ENCODE measurements at places on chromosomes 1 and 21. TPM values are rescaled to one million over a fixed set of nuclear protein-coding genes. Genes with fewer than 3 reads are reported as not detected.

DNA sequence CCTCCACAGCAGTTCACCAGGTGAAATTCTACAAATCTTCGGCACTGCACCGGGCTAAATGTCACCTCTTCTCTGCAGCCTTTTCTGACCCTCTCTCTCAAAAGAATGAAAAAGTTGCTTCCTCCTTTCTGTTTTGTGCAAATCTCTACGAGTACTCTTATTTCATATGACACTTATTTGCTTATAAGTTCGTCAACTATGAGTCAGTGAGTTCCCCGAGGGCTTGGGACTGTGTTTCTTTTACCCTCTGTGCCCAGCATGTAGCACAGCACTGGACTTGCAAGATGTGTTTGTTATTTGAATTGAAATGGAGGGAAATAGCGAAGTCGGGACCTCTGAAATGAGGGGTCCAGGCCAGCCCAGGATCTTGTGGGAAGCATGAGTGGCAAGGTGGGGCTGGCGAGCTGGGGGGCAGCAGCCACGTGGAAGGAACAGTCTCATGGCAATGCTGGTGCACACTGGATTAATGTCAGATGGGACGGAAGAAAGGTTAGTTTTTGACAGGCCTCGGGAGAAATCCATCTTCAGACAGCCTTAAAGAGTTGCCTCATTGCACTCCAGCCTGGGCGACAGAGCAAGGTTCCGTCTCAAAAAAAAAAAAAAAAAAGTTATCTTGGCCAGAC lies 6.2 kb downstream of the SLC6A9 start:
- no peak for DNase-seq

DNA sequence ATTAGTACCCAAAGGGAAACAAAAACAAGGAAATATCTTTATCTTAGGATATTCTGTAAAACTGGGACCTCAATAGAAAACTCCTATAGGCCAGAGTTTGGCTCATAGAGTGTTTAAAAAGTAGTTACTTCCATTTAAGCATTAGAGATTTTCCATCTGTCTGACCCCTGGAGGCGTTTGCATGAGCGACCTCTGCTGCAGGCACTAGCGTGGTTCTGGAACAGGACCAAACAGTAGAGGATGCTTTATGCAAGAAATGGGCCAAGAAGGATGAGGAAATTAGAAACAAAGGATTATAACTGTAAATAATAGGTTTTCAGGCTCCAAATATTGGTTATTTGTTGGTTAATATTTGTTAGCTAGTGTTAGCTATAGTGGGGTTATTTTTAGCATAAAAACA lies 5.7 kb downstream of the ZBTB40 start:
- DNase-seq, result no peak

- no peak for DNase-seq
Observed at GRCh38 chr1:111735858-111736544, 3.2 kb downstream of the INKA2 start.

- DNase-seq, result no peak
Observed at GRCh38 chr1:196059210-196059609, 549.0 kb downstream of the KCNT2 start.

- no peak for DNase-seq
Observed at GRCh38 chr21:28429161-28429560, 563.5 kb downstream of the LTN1 start.

GRCh38 chr1:117051224-117052064 lies 8.7 kb upstream of the TTF2 start:
- no peak for DNase-seq

DNA sequence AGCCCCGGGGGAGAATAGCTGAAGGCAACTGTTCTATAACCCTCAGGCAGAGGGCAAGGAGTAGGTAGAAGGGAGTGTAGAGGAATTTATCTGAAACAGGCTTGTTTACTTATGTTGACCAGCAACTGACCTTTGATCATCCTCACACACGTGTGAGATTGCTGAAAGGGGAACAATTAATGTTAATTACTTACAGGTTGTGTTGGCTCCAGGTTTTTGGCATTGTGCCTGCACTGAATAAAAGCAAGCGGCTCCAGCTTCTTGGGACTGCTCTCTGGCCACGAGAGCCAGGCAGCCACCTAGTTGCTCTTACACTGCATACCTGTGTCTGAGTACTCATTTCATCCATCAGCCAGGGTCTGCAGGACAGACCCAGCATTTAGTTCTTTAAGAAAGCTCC lies 41.3 kb upstream of the ARHGEF10L start:
- no peak for DNase-seq

DNA sequence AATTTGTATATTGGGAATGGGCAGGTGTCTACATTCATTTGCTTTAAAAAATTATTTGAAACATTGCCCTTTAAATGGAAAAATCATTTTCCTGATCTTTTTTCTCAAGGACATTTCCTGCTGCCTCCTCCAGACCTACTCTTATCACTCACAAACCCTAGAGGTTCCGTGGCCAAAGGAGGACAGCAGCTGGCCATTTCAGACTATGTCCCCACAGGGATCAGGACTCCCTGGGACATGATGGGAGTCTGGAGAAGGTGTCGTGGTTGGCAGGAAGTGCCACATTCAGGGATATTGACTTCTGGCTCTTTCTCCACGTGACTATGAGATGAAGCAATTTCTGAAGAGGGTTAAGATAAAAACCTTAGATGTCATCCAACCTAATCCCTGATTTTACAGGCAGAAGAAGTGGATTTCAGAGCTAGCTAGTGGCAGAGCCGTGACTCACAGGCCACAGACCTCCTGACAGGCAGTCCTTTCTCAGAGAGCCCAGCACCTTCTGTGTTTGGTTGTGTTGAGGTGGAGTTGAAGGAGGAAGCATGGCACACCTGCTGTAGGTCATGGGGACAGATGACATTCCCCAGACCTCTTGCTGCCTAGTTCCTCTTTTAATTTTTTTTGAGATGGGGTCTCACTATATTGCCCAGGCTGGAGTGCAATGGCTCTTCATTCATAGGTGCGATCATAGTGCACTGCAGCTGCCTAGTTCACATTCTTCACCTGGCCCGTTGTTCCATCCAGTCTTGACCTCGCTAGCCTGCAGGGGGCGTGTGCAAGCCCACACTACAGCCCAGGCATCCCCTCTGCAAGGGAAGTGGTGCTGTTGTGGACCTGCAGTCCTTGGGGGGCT lies 25.5 kb upstream of the IL10 start:
- DNase-seq, result no peak

DNA sequence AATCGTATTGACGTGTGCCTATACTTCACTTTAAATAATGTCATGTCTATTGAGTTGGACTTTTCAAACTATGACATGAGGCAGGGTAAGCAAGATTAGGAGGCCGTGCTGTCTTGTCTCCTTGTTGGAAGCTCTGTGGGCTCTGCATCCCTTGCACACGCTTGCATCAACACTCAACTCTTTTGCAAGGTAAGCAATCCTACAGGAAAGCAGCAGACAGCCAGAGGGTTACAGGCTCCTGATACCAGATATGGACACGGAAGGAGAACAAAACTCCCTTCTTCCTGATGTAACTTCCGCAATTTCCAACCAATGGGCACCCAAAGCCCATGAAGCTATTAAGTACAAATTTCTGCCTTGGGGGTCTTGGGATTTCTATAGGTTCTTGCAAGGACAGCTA lies 1520.7 kb upstream of the B3GALT2 start:
- no peak for DNase-seq

- DNase-seq, result peak; percentile 87
Observed at GRCh38 chr1:154784924-154785531, 85.1 kb downstream of the KCNN3 start.

CHI3L2 gene
- 0.23 TPM for total RNA-seq

GPR153 gene
- total RNA-seq, result 40.0 TPM

PPFIA4 gene
- 0.78 TPM for total RNA-seq
